ENCODE measurements at places on chromosomes 3 and 15. TPM values are rescaled to one million over a fixed set of nuclear protein-coding genes. Genes with fewer than 3 reads are reported as not detected.

DNA sequence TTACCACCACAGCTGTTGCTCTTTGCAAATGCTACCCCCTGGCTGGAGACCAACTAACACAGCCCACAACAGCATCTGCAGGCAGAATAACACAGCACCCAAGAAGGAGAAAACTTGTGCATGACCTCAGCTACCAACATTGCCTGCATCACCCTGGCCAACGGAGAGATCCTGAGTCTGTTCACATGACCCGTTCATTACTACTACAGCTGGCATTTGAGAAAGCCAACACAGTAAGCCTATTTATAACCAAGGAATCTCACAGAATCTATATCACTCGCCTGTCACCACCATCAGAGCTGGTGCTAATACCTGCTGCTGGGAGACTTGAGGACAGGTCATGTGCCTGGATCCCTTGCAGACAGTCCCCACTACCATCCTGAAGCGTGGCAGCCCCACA is 215.2 kb downstream of the POLQ start:
- no peak for DNase-seq

GRCh38 chr3:155271343-155271613 is 22.2 kb downstream of the STRIT1 start:
- DNase-seq = no peak

GRCh38 chr15:72774696-72775383 is 8.7 kb downstream of the ADPGK start:
- no peak for DNase-seq

DNA sequence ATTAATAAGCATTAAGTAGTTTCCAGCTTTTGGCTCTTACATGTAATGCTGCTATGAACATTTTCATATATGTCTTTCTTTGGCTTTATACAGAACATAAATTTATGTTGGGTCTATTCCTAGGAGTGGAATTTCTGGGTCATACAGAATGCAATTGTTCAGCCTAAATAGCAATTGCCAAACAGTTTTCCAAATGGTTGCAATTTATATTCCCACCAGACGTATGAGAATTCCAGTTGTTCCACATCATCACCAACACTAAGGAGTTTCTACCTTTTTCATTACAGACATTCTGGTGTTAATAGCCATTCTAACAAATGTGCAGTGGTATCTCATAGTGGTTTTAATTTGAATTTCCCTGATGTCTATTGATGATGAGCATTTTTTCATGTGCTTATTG is 160.1 kb upstream of the TMC3 start:
- DNase-seq = no peak

EFCAB12 gene
- not detected for total RNA-seq

GRCh38 chr15:77470235-77470634 is 49.5 kb downstream of the HMG20A start:
- no peak for DNase-seq

DNA sequence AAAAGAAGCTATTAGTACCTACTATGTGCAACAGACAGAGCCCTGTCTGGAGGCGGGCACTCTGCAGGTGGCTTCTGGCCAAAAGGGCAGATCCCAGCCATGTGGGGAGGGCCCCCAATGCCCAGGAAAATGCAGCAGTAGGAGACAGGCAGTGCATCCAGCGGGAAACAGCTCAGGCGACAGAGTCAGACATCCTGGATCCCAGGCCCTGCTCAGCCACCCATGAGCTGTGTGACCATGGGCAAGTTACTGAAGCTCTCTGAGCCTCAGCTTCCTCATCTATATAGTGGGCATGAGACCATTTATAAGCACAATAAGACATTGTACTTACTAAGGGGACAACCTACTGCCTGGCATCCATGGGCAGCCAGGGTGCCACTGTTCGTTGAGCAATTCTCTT is 25.8 kb downstream of the NUP210 start:
- no peak for DNase-seq

- no peak for DNase-seq
These were observed 30.4 kb upstream of the SEC61A1 start for GRCh38 chr3:128021768-128022372.

DNA sequence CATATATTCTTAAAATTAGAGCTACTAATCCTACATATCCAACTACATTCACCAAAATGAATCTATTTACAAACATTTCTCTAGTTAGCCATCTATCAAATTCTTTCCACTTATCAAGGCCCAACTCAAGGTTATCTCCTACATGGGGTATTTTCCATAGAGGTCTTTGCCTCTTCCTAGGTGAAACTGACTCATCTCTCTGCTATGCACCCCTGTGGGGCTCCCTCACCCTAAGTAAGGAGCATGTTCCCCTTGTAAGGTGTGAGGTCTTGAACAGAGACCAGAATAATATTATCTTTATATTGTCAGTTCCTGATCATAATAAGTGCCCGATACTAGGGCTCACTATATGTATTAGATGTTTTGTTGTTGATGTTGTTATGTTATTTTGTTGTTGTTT is 74.6 kb upstream of the TSC22D2 start:
- DNase-seq = no peak

LINGO1 gene
- not detected for total RNA-seq

- no peak for DNase-seq
These were observed 34.9 kb upstream of the LINGO1 start for GRCh38 chr15:77667338-77668234.

GRCh38 chr3:118863731-118864322 is 170.8 kb downstream of the IGSF11 start:
- DNase-seq = no peak

DNA sequence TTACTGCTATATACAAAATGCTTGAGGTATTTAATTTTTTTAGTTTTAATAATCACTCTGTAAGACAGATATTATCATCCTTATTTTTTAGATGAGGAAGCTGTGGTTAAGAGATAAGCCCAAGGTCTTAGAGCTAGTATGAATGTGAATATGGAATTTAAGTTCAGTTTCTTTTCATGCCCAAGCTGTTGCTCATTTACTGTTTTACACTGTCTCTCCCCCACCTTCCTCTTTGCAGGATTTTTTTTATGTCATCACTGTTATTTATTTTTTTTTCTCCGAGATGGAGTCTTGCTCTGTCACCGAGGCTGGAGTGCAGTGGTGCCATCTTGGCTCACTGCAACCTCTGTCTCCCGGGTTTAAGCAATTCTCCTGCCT is 22.5 kb downstream of the MAP2K5 start:
- DNase-seq = no peak

DNA sequence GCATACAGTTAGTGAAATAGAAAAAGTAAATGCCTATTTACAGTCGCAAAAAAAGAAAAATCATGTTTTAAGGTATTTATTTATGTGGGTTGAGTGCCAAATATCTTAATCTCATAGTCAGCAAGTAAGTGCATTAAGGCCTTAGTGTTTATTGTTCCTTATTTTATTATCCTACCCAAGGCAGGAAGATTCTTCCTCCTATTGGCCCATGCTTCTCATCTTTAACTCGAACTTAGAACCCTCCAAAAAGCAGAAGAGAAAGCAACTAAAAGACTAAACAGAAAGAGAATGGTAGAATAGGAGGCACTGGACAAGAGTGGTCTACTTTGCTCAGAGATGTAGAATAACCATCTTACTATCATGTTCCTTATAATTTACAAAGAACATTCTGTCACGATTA is 7.5 kb downstream of the RFX7 start:
- DNase-seq = no peak

CHSY1 gene
- 48.3 TPM for total RNA-seq

DNA sequence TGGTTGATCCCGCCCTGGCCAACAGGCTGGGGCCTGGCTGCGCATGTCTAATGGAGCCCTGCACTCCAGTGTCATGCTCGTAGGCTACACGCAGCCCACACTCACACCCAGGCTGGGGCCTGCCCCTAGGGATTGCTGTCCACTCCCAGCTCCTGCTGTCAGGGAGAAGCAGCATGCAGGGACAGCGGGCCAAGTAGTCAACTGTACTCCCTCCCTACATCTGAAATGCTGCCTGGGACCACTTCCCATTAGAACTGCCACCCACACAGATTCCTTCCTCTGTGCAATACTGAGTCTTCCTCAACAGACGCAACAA is 16.1 kb downstream of the ALS2CL start:
- peak; percentile 17 for DNase-seq

GRCh38 chr15:46996359-46996758 is 720.9 kb upstream of the SEMA6D start:
- no peak for DNase-seq

- DNase-seq = peak; percentile 48
These were observed 1.5 kb downstream of the SEMA6D start for GRCh38 chr15:47718497-47719437.

LRRC31 gene
- total RNA-seq = not detected

GRAMD1C gene
- 2.2 TPM for total RNA-seq

- DNase-seq = no peak
These were observed 57.6 kb upstream of the MEX3B start for GRCh38 chr15:82103468-82103867.

Data from fibroblast of villous mesenchyme (primary cell).